ENCODE measurements at places on chromosomes 12 and 14. TPM values are rescaled to one million over a fixed set of nuclear protein-coding genes. Genes with fewer than 3 reads are reported as not detected.

- H3K36me3 ChIP-seq, result no peaks in the 10 kb centered on the region
- H3K27ac ChIP-seq, result no peak overlapping the region
- no peaks in the 10 kb centered on the region for H3K27me3 ChIP-seq
Measured at GRCh38 chr12:101698800-101699347, 1.4 kb downstream of the CHPT1 start.

GRCh38 chr12:109109746-109110350 lies 6.5 kb upstream of the ACACB start:
- H3K27ac ChIP-seq, result peak overlapping the region; percentile 95
- H3K4me1 ChIP-seq, result peaks cover 9% of the 10 kb centered on the region
- no peak for DNase-seq
- no peak overlapping the region for H3K4me3 ChIP-seq
- H3K36me3 ChIP-seq, result peaks cover 24% of the 10 kb centered on the region
- H3K27me3 ChIP-seq, result no peaks in the 10 kb centered on the region

NGB gene
- polyA plus RNA-seq, result not detected

- no peak overlapping the region for H3K4me3 ChIP-seq
- no peak for DNase-seq
- H3K27me3 ChIP-seq, result no peaks in the 10 kb centered on the region
- H3K4me1 ChIP-seq, result no peaks in the 10 kb centered on the region
- no peaks in the 10 kb centered on the region for H3K36me3 ChIP-seq
Measured at GRCh38 chr14:66017927-66018326, 468.2 kb upstream of the CCDC196 start.

DNA sequence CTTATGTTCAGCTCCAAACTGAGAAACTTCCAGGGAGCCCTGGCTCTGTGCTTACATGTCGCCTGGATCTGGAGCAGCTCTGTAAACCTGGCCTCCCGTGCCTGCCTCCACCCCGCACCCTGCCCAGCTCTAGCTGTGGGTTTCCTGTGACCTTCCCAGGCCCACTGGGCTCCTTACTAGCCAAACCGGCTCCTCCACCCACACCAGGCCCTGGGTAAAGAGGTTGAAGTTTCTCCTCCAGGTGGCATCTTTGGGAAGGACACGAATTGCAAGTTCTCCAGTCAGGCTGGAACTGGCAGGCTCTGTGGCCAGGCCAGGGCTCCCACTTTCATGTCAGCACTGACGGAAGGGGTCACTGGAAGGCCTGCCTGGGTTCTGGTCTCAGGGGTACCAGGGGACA lies 60.9 kb upstream of the ZFP36L1 start:
- no peak for DNase-seq
- H3K36me3 ChIP-seq, result no peaks in the 10 kb centered on the region
- no peaks in the 10 kb centered on the region for H3K4me1 ChIP-seq
- H3K4me3 ChIP-seq, result no peak overlapping the region
- H3K27me3 ChIP-seq, result no peaks in the 10 kb centered on the region
